Natural killer cell (primary cell): ENCODE measurements at places on chromosomes 16 and 17. TPM values are rescaled to one million over a fixed set of nuclear protein-coding genes. Genes with fewer than 3 reads are reported as not detected.

PIRT gene
- not detected for total RNA-seq

KRT24 gene
- not detected for total RNA-seq

DNA sequence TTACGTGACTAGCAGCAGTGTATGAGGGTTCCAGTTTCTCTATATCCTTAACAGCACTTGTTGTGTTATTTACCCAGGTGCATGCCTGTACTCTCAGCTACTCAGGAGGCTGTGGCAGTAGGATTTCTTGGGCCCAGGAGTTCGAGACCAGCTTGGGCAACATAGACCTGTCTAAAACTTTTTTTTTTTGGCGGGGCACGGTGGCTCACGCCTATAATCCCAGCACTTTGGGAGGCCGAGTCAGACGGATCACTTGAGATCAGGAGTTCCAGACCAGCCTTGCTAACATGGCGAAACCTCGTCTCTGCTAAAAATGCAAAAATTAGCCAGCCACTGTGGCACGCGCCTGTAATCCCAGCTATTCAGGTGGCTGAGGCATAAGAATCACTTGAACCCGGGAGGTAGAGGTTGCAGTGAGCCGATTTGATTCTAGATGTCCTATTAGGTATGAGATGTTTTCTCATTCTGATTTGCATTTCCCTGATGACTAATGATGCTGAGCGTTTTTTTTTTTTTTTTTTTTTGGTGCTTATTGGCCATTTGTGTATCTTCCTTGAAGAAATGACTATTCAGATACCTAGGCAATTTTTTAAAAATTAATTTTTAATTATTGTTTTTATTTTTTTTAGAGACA is 13.4 kb downstream of the CASC3 start:
- no peaks in the 10 kb centered on the region for H3K27me3 ChIP-seq
- no peak overlapping the region for H3K27ac ChIP-seq
- H3K4me3 ChIP-seq = no peak overlapping the region
- no peak for DNase-seq
- peaks cover 4% of the 10 kb centered on the region for H3K4me1 ChIP-seq
- H3K36me3 ChIP-seq = peaks cover 36% of the 10 kb centered on the region

DNA sequence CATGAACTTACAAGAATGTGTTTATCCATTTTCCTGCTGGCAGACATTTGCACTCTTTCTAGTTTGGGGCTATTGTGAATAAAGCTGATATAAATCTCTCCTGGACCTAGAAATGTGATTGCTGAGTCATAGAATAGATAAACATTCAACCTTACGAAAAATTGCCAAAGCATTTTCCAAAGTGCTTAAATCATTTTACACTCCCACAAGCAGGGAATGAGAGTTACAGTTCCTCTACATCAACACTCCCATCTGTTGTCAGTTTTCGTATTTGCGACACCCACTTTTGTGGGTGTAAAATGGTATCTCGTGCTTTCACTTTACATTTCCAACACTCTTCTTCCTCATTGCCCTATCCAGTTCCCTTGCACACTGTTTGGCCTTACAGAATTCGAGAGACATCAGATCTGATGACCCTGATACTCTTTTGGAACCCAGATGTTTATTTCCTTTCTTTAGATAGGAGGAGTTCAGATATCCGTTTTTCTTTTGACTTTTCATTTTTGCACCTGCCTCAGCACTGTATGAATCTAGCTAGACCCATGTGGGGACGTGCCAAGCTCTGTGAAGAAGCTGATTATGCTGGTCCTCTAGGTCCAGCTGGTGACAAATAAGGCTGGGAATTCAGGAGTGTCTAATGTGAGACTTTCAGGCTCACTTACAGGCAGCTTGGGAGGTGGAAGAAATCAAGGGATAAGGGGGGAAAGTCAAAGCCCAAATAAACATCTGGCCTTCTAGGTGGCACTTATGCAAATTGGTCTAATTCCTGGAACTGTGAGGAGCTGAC is 14.0 kb downstream of the SOX9 start:
- no peaks in the 10 kb centered on the region for H3K36me3 ChIP-seq
- H3K4me1 ChIP-seq = no peaks in the 10 kb centered on the region
- H3K27me3 ChIP-seq = no peaks in the 10 kb centered on the region
- DNase-seq = no peak

- H3K4me1 ChIP-seq = peaks cover 52% of the 10 kb centered on the region
- no peak for DNase-seq
- H3K4me3 ChIP-seq = no peak overlapping the region
- H3K27ac ChIP-seq = no peak overlapping the region
Observed at GRCh38 chr17:40482722-40483121, 18.7 kb downstream of the TNS4 start.

GRCh38 chr17:79974566-79975497 is 60.8 kb downstream of the TBC1D16 start:
- no peaks in the 10 kb centered on the region for H3K36me3 ChIP-seq
- H3K27ac ChIP-seq = no peak overlapping the region
- DNase-seq = no peak
- H3K4me3 ChIP-seq = no peak overlapping the region
- peaks cover 4% of the 10 kb centered on the region for H3K27me3 ChIP-seq
- H3K4me1 ChIP-seq = peaks cover 4% of the 10 kb centered on the region

- no peaks in the 10 kb centered on the region for H3K27me3 ChIP-seq
- no peaks in the 10 kb centered on the region for H3K36me3 ChIP-seq
- DNase-seq = no peak
- no peak overlapping the region for H3K4me3 ChIP-seq
- no peak overlapping the region for H3K27ac ChIP-seq
Observed at GRCh38 chr17:11177340-11177739, 63.7 kb upstream of the SHISA6 start.
